ENCODE measurements at places on chromosomes 6 and 20. TPM values are rescaled to one million over a fixed set of nuclear protein-coding genes. Genes with fewer than 3 reads are reported as not detected.

GRCh38 chr6:11851387-11851786, 72.8 kb upstream of the ADTRP start:
- no peaks in the 10 kb centered on the region for H3K36me3 ChIP-seq
- no peaks in the 10 kb centered on the region for H3K27me3 ChIP-seq
- no peak overlapping the region for H3K4me3 ChIP-seq
- no peaks in the 10 kb centered on the region for H3K4me1 ChIP-seq

- H3K36me3 ChIP-seq, result no peaks in the 10 kb centered on the region
- H3K27me3 ChIP-seq, result no peaks in the 10 kb centered on the region
- H3K27ac ChIP-seq, result no peak overlapping the region
- peak; percentile 67 for DNase-seq
- H3K4me3 ChIP-seq, result no peak overlapping the region
- peaks cover 3% of the 10 kb centered on the region for H3K4me1 ChIP-seq
These were observed 67.0 kb upstream of the TNFAIP3 start for GRCh38 chr6:137799950-137800568.

GRCh38 chr20:3046677-3047462, 1.0 kb downstream of the MRPS26 start:
- no peak overlapping the region for H3K27ac ChIP-seq
- no peaks in the 10 kb centered on the region for H3K27me3 ChIP-seq
- peaks cover 3% of the 10 kb centered on the region for H3K4me1 ChIP-seq
- peaks cover 25% of the 10 kb centered on the region for H3K36me3 ChIP-seq
- peak; percentile 81 for DNase-seq

The CD40 gene
- 21.3 TPM for total RNA-seq

- no peak for DNase-seq
- peaks cover 4% of the 10 kb centered on the region for H3K4me1 ChIP-seq
- no peak overlapping the region for H3K4me3 ChIP-seq
- H3K36me3 ChIP-seq, result no peaks in the 10 kb centered on the region
- H3K27ac ChIP-seq, result no peak overlapping the region
These were observed 44.6 kb upstream of the CD93 start for GRCh38 chr20:23130622-23131140.

DNA sequence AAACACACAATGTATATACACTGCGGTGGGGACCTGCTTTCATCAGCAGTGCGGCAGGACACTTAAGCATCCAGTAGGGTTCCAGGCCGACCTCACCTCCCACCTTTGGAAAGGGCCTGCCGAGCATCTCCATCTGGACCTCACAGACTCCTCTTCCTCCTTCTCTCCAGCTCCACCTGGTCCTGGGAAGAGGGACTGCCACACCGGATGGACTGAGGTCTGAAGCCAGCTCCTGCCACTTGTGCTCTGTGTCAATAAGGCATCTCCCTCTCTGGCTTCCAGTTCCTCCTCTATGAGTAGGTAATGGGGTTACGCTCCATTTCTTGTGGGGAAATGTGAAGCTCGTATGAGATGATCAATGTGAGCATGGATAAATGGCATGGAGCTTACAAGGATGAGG, 19.1 kb upstream of the NNAT start:
- no peak overlapping the region for H3K4me3 ChIP-seq
- H3K36me3 ChIP-seq, result no peaks in the 10 kb centered on the region
- H3K4me1 ChIP-seq, result no peaks in the 10 kb centered on the region
- peak; percentile 81 for DNase-seq
- H3K27ac ChIP-seq, result no peak overlapping the region
- no peaks in the 10 kb centered on the region for H3K27me3 ChIP-seq

DNA sequence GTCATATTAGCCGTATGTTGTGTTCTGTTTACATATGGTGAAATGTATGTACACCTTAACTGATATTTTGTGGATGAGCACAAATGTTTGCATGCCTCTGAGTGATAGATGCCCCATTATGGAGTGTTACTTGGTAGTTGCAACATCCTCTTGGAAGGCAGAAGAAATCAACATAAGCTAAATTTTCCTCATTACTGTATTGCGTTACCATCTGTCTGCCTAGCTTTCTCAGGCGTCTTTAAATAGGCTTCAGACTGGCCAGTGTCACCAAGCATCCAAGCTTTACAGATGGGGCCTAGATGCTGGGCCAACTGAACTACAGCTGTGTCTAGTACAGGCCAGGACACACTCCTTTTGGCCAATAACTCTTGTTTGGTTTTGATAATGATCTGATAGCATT, 250.6 kb downstream of the SAMD5 start:
- H3K36me3 ChIP-seq, result no peaks in the 10 kb centered on the region
- no peak for DNase-seq
- H3K27me3 ChIP-seq, result no peaks in the 10 kb centered on the region

The CAGE1 gene
- 0.11 TPM for total RNA-seq

DNA sequence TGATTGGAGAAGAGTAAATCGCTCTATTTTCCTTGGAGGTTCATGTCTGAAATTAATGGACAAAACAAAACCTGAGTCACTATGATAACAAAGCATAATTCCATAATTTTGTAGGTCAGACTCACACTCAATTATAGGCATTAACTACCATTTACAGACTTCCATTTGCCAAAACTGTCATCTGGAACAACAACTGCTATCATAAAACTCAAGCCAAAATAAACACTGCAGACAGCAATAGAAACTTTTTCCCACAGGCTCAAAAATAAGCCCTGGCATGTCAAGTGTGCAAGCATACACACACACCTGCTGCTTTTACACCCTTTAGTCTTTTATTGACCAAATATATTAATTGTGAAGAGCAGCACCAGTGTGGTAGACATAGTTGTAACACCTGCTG, 7.1 kb downstream of the MRPS10 start:
- no peak overlapping the region for H3K27ac ChIP-seq
- H3K36me3 ChIP-seq, result peaks cover 68% of the 10 kb centered on the region
- no peak overlapping the region for H3K4me3 ChIP-seq

- H3K4me1 ChIP-seq, result no peaks in the 10 kb centered on the region
- no peak for DNase-seq
- H3K36me3 ChIP-seq, result no peaks in the 10 kb centered on the region
- H3K27me3 ChIP-seq, result peaks cover 2% of the 10 kb centered on the region
- H3K27ac ChIP-seq, result no peak overlapping the region
These were observed 4.6 kb upstream of the TGM2 start for GRCh38 chr20:38169636-38170193.

DNA sequence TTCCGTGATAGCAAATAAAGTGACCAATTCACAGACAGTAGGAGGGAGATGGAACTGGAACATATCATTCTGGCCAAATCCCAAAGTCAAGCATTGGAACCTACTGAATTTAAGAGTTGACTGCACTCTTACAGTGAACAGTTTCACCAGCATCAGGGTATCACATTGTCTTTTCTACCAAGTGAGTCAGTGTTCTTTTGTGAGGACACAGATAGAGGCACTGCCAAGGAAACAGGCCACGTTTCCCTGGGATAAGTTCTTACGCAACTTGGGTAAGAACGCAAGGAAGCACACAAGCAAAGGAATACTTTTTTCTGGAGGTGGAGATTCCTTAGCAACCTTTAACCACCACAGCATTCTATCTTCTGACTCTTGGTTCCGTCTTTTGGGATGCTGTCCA, 28.6 kb upstream of the ENPP5 start:
- no peaks in the 10 kb centered on the region for H3K4me1 ChIP-seq
- no peak overlapping the region for H3K4me3 ChIP-seq
- no peak for DNase-seq
- no peaks in the 10 kb centered on the region for H3K36me3 ChIP-seq

GRCh38 chr6:74369556-74369993, 673.6 kb downstream of the CD109 start:
- no peak overlapping the region for H3K27ac ChIP-seq
- H3K27me3 ChIP-seq, result no peaks in the 10 kb centered on the region
- H3K4me3 ChIP-seq, result no peak overlapping the region
- no peak for DNase-seq
- H3K36me3 ChIP-seq, result no peaks in the 10 kb centered on the region
- no peaks in the 10 kb centered on the region for H3K4me1 ChIP-seq

The IGF2R gene
- 130 TPM for total RNA-seq

DNA sequence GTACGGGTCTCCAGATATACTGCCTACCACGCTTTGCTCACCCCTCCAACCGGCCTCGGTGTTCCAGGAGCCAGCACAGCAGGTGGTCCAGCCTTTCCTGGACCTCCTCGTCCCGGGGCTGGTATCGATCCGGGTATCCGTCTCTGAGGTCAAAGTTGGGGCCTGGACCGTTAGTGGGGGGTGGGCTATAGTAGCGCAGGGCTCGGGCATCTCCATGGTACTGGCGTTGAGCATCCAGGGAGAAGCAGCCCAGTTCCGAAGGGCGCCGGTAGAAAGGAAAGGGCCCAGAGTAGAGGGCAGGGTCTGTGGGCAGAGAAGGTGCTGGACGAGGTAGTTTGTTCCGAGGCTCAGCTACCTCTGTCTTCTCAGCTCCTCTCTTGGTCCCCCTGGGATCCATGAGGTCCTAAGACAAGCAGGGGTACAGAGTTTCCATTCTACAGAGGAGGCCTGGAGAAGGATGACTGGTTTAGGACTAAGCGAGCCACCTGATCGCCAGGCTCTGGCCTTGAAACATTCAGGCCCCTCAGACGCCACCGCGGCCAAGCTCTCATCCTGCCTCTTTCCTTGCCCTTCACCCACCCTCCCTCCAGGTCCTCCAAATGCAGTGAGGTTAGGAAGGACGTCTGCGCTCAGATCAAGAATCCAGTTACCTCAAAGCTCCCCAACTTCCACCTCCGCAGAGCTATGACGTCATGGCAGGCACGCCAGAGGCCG, 502 bp downstream of the DXO start:
- peak overlapping the region; percentile 95 for H3K27ac ChIP-seq
- DNase-seq, result no peak
- peaks cover 8% of the 10 kb centered on the region for H3K4me1 ChIP-seq
- peak overlapping the region; percentile 95 for H3K4me3 ChIP-seq
- peaks cover 21% of the 10 kb centered on the region for H3K36me3 ChIP-seq

DNA sequence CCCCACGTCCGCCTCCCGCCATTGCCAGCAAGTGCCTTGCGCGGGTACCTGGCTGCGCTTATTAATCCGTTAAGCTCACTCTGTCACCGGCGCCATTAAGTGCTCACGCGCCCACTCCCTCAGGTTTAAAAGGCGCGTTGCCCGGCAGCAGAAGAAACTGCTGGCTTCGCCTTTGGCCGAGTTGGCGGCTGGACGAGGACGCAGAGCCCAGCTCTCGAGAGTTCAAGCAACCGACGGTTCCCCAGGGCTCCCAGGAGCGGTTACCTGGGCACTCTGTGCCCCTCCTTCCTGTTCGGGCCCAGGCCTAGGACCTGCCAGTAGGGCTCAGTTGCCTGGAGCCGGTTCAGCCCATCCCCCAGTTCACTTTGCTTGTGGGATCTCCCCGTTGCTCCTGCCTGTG, at the start of gene GGTLC1:
GGTLC1 (minus strand) TSS at position 219 of the 400 bp plus-strand sequence. CDS start 2,168 bp downstream, outside the sequence.
- H3K27me3 ChIP-seq, result no peaks in the 10 kb centered on the region
- H3K4me3 ChIP-seq, result no peak within 1 kb of the TSS
- H3K4me1 ChIP-seq, result no peaks in the 10 kb centered on the region
